Stimulated activated CD8-positive, alpha-beta memory T cell treated with anti-CD3 and anti-CD28 coated beads, Interleukin-15, amount 100 ng/mL, for 48 hours (primary cell): ENCODE measurements at places on chromosomes 3 and 15.

DNA sequence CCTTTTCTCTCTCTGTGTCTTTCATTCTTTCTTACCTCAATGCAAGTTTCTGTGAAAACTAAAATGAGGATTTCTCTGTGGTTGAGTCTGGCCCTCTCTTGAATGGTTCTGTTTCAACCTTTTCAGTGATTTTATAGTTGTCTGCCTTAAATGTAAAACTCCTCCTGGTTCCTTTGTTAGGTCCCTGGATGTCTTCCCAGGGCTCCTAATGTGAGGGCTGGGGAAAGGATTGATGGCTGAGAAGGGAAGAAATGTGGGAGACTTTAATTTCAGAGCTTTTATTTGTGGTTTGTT, 90.6 kb upstream of the GRM7 start:
- no peak for DNase-seq

GRCh38 chr3:146159616-146160320, 1.2 kb downstream of the PLOD2 start:
- DNase-seq = no peak

DNA sequence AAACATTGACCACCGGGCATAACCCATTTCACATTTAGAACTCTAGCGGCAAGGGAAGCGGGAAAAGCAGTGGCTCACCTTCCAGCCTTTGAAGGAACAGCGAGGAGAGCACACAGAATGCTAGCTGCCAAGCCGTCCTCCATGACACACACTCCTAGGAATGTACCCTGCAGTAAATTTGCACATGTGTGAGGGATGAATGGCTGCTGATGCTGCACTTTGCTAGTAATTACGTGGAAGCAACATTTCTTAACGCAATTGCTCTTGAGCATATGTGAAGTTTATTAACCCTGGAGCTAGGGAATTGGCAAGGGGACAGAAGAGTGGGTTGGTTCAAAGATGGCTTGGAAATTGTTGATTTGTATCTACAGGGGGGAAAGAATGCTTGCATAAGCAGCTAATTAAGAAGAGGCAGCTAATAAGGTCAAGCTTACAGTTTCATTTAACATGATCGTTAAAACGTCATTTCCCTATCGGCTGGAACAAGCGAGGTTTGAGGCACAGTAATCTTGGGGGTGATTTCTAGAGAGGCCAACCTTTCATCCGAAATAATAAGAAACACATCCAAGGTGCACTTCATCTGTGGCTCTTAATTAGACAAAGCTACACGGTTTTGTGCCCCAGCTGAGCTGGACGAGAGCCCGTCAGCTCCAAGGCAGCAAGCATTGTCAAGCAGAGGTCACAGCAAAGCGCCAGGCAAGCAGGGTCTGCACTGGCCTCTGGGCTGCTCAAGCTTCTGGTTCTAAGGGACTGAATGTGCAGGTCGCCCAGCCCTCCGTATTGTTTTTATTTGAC, 123.4 kb downstream of the CHSY1 start:
- DNase-seq = no peak

- DNase-seq = no peak
Observed at GRCh38 chr3:50644561-50644960, 27.6 kb downstream of the MAPKAPK3 start.

- no peak for DNase-seq
Observed at GRCh38 chr3:120743556-120744195, 1.1 kb downstream of the GTF2E1 start.

DNA sequence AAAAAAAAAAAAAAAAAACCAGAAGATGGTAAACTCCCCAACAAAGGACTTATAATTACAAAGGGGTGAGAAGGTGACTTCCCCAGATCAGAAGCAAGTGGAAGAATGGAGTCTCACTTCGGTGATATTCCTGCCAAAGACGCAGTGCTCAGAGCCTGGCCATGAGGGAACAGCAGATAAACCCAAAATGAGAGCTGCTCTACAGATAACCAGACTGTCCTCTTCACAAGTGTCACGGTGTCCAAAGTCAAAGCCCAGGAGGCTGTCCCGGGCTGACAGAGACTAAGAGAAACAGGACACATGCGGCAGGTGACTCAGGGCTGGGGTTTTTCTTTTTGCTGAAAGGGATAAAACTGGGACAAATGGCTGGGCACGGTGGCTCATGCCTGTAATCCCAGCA, 48.8 kb downstream of the HMCES start:
- DNase-seq = no peak

- no peak for DNase-seq
Observed at GRCh38 chr3:89179355-89180001, 72.1 kb downstream of the EPHA3 start.

DNA sequence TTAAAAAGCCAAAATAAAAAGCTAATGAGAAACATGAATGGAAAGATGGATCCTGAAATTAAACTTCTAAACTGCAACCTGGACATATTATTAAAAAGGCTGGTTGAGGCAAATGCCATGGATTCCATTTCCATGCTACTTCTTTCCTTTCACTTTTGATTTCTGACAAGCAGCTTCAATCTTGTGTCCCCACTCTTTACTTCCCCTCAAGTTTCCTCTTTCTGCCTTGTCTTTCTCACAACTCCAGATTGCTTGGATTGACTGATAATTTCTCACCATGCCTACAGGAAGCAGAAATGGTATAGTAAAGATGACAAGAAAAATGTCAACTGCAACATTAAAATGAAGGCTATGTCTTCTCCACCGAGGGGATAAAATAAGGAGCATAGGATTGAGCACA, 1136.7 kb downstream of the TUSC7 start:
- no peak for DNase-seq

DNA sequence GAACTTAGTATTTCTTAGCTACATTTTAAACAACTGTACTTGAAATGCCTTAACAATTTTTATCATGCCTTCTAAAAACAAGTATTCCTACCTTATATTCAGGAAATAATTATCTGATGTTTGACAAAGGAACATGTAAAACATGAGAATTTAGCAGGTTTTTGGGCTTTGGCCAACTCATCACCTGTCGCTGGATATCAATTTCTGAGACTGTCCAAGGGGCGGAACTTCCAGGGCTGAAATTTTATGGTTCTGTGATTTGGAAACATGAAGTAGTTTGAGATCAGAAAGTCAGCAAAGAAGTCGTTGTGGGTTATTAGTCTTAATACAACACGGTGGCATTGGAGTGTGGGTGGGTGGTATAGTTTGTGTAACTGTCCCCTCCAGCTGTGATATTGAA, 282.2 kb upstream of the LRRN1 start:
- no peak for DNase-seq

GRCh38 chr15:72785841-72786240, 2.3 kb upstream of the ADPGK start:
- no peak for DNase-seq

GRCh38 chr15:81023483-81024264, 23.0 kb downstream of the TLNRD1 start:
- no peak for DNase-seq

- no peak for DNase-seq
Observed at GRCh38 chr3:192024751-192025150, 563.8 kb downstream of the PYDC2 start.
